ENCODE measurements at places on chromosomes 4 and X.

DNA sequence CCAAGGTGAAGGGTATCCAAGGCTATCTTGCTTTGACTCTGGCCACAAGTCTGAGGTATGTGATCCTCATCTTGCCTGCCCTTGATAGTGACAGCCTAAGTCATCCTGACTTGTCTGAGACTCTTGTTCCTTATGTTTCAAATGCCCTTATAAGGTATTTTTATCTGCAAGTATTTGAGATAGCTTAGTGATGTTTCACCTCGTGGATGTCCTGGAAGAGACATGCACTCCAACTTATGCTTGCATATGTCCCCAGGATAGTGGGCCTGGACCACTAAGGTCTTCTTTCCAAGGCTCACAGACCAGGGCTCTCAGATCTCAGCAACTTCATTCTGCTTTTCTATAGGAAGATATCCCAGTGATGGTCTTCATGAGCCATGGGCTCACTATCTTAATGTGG lies 120.5 kb upstream of the WDR1 start:
- DNase-seq = no peak

- no peak for DNase-seq
Measured at GRCh38 chr4:38188631-38189101, 228.5 kb downstream of the PTTG2 start.

DNA sequence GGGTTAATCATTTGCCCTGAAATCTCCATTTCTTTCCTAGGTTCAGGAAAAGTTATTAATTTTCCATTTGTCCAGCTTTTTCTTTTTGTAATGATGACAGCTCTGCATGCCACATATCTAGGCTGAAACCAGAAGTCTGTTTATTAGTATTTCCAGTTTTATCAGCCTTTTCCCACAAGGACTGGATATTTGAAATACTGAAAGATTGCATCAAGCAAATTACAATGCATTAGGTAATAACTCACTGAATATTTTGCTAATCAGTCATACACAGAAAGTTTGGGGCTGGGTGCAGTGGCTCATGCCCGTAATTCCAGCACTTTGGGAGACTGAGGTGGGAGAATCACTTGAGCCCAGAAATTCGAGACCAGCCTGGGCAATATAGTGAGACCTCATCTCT lies 21.5 kb downstream of the SLC9A7 start:
- no peak for DNase-seq

GRCh38 chrX:100636321-100636991 lies at the start of gene TSPAN6:
TSS of gene TSPAN6 (minus strand) at chrX:100636806. CDS start at chrX:100636694, 112 bp downstream.
- DNase-seq = peak; percentile 82

DNA sequence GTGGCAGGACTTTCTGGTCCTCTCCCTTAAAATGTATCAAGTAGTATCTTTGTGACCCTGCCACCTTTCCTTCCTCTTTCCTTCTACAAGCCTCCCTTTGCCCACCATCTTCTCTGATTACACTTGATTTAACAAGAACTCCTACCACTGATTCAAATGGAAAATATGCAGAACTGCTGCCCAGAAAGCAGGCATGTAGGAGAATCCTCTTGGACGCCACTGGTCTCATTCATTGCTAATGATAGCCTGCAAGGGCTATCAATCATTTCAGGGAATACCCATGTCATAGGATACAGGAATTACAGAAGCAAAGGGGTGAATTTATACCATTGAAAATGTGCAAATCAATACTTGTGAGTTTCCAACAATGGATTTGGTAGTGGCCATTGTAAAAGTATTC lies 294.6 kb upstream of the NRK start:
- no peak for DNase-seq

- DNase-seq = no peak
Measured at GRCh38 chr4:681736-682451, 7.1 kb downstream of the SLC49A3 start.

- no peak for DNase-seq
Measured at GRCh38 chr4:4981427-4981826, 37.8 kb downstream of the CYTL1 start.

DNA sequence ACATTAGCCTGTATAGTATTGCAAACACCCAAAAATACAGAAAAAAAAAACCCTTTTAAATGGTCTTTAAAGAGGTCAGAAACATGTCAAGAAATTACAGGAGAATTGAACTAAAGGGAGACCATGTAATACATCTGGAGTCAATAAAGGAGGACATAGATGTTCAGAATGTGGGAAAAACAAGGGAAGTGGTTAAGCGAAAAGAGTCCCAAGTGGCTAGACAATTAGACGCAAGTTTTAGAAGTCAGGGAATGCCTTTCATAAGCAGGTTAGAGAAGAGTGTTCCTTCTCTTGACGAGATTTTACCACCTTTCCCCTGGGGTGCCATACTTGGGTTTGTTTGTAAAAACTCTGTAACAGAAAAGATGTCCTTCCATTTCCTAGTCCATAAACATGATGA lies 7.8 kb downstream of the LNX1 start:
- no peak for DNase-seq

DNA sequence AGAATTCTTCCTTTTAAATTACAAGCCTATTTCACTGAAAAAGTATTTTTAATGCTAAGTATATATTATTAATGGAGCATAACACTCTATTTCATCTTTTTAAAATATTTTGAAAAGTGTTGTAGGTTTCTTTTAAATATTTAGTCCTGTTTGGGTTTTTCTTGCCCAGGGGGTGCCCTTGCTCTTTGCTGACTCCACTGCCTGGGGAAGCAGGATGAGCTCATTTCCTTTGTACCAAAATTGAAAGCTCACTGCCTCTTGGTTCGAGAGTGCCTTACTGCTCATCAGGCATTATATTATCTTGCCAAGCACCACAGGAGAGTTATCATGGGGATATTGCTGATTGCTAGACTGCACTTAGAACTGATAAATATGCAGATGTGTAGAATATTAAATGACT lies 819.2 kb downstream of the PCDH18 start:
- no peak for DNase-seq
